ENCODE measurements at places on chromosomes 6 and 20.
A peak's percentile ranks its signal among the peaks of the same experiment; 100 is the strongest.

- no peak for DNase-seq
Observed at GRCh38 chr20:53399592-53400335, 193.9 kb downstream of the ZNF217 start.

GRCh38 chr6:101266063-101266462 lies 127.4 kb upstream of the GRIK2 start:
- no peak for DNase-seq

DNA sequence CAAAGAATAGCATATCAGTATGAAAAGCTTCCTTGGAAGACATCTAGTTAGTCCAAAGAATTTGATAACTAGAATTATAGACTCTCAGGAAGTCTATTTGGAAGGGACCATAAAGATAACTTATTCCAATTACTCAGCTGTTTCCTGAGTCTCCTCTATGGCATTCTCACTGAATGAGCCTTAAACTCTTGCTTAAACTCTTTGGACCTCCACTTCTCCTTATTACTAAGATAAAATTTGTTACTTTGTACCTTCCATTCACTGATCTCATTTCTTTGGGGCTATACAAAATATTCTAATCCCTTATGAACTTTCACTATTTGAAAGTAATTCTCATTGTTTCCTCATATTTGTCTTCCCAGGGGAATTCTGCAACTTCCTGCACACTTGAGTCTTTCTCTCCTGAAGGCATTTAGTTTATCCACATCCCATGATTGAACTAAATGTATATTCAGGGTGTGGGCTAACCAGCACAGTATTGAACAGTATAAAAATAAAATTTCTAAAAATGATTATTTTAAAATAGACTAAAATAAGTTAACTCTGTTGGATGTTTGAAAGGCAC lies 67.1 kb upstream of the NOTCH4 start:
- no peak for DNase-seq

GRCh38 chr20:31670371-31671228 lies 32.9 kb downstream of the COX4I2 start:
- DNase-seq, result peak; percentile 68

- no peak for DNase-seq
Observed at GRCh38 chr6:88867841-88868731, 95.3 kb downstream of the RNGTT start.

DNA sequence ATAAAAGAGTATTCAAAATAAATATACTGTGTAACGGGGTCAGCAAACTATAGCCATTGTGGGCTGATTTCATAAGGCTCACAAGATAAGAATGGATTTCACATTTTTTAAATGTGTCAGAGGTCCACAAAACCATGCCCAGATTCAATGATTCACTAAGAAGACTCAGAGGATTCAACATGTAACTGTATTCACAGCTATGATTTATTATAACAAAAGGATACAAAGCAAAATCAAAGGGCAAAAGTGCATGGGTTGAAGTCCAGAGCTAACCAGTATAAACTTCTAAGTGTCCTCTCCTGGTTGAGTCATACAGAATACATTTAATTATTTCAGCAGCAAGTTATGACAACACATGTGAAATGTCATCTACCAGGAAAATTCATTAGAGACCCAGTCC lies 49.2 kb downstream of the TBC1D32 start:
- DNase-seq, result no peak

- DNase-seq, result no peak
Observed at GRCh38 chr20:33112547-33113386, 33.3 kb downstream of the BPIFB4 start.

- no peak for DNase-seq
Observed at GRCh38 chr6:54614499-54615195, 231.9 kb upstream of the FAM83B start.

- DNase-seq, result no peak
Observed at GRCh38 chr6:85459224-85459901, 9.5 kb downstream of the NT5E start.

DNA sequence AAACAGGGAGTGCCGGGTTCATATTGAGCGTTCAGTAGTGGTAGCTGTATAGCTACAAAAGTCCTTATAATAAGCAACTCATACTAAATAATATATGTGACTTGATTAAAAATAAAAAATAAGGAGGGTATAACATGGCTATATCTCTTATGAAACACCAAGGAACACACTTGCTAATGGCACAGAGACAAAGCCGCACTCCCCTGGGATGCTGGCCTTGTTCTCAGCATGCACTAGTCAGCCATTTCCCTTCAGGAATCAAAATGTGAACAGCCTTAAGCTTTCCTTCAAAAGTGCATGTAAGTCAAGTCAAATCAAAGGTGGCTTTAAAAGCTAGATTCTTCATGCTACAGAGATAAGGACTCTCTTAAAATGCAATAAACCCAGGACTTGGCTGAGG lies 9.4 kb downstream of the HMGCLL1 start:
- DNase-seq, result no peak

DNA sequence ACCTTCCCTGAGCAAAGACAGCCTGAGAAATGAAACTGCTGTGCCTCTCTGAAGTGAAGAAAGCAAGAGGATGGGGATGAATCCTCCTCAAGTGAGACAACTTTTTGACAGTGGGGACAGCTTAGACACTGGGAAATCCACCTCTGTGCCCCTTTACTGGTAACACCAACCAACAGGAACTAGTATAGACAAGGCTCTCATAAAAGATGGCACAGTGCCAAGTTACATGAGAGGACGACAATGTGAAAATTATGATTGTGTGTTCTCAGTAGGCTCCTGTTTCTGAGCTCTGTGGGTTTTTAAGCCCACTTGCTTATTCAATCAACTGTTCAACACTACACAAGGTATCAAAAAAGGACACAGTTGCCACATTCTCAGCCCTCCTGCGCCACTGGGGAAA lies 41.6 kb upstream of the LYRM2 start:
- DNase-seq, result no peak

All from prostate gland (tissue), 2 donors.